ENCODE measurements at places on chromosomes 2 and 18.

DNA sequence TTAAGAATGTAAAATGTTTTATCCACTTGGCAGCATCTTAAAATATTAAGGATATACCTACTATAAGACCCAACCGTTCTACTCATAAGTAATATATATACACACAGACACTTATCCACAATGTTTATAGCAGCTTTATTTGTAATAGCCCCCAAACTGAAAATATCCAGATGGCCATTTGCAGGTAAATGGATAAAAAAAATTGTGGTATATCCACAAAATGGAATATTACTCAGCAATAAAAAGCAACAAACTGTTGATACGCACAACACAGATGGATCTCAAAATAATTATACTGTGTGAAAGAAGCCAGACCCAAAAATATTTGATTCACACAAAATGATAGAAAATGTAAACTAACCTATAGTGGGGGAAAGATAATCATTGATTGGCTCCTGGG lies 122.0 kb downstream of the ARHGAP28 start:
- no peak for DNase-seq

DNA sequence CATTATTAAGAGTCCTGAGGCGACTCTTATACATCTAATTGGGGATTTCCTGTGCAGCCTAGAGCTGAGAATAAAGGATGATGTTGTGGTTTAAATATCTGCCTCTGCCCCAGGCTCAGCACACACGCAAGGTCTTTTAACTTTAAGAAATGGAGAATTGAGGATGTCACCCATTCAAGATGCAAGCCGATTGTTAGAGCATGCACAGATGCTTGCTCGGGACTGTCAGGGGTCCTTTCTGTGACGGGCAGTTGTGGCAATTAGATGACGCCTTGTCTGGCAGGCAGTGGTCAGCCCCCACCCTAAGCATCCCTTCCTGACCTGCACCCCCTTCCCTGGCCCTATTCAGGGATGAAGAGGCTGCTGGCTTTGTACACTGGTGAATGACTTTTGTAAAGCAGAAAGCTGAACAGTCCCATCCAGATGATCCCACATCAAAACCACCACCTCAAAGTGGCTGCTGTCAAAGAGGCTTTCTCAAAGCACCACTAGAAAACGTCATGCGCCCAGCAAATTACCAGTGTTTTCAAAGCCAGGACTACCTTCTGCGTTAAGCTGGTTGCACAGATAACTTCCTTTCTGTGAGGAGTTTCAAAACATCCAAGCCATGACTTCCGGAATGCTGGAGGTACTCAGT lies 23.7 kb downstream of the FAM178B start:
- DNase-seq = no peak

DNA sequence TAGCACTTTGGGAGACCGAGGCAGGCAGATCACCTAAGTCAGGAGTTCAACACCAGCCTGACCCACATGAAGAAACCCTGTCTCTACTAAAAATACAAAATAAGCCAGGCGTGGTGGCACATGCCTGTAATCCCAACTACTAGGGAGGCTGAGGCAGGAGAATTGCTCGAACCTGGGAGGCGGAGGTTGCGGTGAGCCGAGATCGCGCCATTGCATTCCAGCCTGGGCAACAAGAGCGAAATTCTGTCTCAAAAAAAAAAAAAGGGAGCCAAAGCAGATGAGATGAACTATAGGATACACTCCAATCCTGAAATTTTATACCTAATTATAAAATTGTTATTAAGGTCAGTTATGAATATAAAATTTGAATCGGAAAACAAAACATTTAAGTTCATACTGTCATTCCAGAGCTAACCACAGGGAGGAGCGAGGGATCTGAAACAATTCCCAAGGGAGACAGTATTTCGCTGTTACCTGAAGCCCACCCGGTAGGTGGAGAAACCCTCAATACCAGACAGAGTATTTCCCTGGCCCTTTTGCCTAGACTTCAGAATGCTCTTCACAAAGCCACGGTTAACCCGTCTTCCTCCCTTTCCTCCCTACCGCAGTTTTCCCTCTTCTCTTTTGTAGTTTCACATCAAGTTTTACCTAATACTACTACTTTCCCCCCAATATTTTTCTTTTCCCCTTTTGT lies 1.4 kb downstream of the PPM1G start:
- no peak for DNase-seq

GRCh38 chr2:176240301-176240700 lies 28.9 kb upstream of the MTX2 start:
- DNase-seq = no peak

- DNase-seq = no peak
These were observed 73.2 kb upstream of the BOD1L2 start for GRCh38 chr18:57073501-57074187.

DNA sequence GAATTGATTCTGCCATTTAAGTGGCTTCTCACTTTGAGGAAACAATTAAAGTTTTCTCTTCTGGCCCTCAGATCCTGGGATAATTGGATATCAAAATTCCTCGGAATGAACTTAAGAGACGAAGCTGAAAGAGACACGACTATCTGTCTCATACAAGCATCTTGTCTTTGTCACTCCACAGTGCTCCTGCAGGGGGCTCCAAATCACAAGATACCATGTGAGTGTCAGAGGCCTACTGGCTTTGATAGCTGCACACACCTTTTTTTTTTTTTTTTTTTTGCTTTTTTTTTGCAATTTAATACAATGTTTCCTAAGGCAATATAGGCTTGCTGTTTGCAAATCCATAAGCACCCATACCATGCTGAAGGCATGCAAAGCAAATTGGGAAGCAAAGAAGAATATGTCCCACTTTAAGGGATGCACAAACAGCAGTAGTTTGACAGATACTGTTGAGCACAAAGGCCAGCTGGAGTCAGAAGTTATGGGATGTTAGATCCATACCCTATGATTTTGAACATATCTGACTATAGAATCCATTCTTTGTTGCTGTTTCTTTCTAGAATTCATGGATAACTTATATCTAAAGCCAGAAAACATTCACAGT lies 109.0 kb upstream of the CBLN2 start:
- DNase-seq = no peak

GRCh38 chr2:156098506-156098905 lies 234.0 kb downstream of the NR4A2 start:
- DNase-seq = no peak

- no peak for DNase-seq
These were observed 32.6 kb downstream of the CD8B2 start for GRCh38 chr2:106519767-106520166.

DNA sequence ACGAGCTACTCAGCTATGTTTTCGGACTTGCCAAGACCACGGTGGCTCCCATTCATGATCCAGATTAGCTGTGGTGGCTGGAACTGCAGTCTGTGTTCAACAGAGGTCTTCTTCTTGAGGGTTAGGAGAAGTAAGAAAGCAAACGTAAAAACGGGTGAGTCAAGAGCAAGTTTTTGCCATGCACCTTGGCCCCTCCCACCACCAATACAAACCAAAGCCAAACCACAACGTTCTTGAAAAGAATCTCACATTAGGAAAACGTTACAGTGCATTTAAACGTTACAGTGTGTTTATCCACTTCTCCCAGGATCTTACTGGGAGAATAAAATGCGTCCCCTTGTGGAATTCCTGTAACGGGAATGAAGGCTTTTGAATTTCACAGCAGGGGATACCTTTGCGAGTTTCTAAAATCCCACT lies 725 bp downstream of the FBXO48 start:
- DNase-seq = no peak

- no peak for DNase-seq
These were observed 20.2 kb downstream of the CHST10 start for GRCh38 chr2:100397118-100397860.

Measured in left hindlimb (tissue), 1 donor.